Stimulated activated CD8-positive, alpha-beta memory T cell treated with anti-CD3 and anti-CD28 coated beads, Interleukin-15, amount 100 ng/mL, for 48 hours (primary cell): ENCODE measurements at places on chromosomes 4 and X.
A peak's percentile ranks its signal among the peaks of the same experiment; 100 is the strongest.

- no peak for DNase-seq
Measured at GRCh38 chr4:41460641-41461040, 77.3 kb upstream of the LIMCH1 start.

GRCh38 chr4:114811564-114812301, 213.1 kb downstream of the UGT8 start:
- no peak for DNase-seq

DNA sequence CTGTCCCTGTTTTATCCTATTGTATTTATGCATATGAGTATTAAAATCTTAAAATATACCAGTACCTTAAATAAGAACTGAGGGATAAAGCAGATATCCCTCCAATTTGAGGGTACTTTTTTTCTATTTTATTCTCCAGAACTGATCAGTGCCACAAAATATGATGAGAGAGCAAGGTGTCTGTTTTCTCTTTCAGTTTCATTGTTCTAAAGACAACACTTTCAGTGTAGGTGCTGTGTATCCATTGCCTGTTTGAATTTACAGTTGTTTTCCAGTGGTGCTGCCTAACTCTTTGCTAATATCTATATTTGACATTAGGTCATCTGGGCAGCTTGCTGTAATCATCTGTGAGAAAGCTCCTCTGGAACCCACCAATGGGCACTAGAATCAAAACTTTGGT, 394.7 kb downstream of the IL1RAPL1 start:
- DNase-seq = no peak

GRCh38 chr4:158530381-158530780, 8.7 kb downstream of the RXFP1 start:
- DNase-seq = no peak

GRCh38 chr4:23991444-23991843, 101.6 kb upstream of the PPARGC1A start:
- DNase-seq = no peak

- no peak for DNase-seq
Measured at GRCh38 chr4:168685136-168685809, 188.4 kb downstream of the PALLD start.

DNA sequence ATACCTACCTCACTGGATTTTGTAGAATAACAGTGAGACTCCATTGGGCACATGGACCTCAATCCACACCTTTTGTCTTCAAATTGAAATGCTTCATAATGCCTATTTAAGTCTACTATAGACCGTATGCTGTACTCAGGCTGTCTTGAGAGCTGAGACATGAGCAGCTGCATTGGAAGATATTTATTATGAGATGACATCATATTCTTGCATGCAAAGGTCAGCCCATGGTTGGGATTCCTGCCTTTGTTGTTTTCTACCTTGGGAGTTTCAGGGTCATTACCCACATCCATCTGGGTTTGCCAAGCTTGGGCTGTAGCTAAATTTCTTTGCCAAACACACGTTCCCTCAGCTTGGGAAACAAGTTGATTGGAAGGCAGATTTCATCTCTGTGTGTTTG, 33.2 kb upstream of the MAMLD1 start:
- DNase-seq = no peak

- DNase-seq = no peak
Measured at GRCh38 chr4:110501826-110502225, 25.9 kb downstream of the ENPEP start.

- no peak for DNase-seq
Measured at GRCh38 chr4:163610648-163611047, 116.2 kb downstream of the TMA16 start.

- DNase-seq = no peak
Measured at GRCh38 chr4:170089274-170089667, 485 bp downstream of the AADAT start.

DNA sequence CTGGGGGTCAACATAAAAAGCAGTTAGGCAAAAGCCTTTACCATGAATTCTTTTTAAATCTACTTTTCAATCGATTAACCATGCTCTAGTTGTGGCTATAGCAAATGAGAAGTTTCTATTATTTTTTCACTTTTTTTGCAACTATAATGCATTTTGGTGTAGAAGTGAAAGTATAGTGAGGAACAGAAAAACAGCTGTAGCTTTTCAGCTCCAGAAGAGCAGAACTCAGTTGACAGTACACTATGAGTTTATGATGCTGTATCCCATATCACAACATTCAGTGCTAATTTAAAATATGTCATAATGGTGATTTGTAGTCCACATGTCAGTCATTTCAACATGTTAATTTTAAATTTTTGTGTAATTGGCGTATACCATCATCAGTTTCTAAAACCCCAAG, 8.7 kb upstream of the MUC7 start:
- no peak for DNase-seq

DNA sequence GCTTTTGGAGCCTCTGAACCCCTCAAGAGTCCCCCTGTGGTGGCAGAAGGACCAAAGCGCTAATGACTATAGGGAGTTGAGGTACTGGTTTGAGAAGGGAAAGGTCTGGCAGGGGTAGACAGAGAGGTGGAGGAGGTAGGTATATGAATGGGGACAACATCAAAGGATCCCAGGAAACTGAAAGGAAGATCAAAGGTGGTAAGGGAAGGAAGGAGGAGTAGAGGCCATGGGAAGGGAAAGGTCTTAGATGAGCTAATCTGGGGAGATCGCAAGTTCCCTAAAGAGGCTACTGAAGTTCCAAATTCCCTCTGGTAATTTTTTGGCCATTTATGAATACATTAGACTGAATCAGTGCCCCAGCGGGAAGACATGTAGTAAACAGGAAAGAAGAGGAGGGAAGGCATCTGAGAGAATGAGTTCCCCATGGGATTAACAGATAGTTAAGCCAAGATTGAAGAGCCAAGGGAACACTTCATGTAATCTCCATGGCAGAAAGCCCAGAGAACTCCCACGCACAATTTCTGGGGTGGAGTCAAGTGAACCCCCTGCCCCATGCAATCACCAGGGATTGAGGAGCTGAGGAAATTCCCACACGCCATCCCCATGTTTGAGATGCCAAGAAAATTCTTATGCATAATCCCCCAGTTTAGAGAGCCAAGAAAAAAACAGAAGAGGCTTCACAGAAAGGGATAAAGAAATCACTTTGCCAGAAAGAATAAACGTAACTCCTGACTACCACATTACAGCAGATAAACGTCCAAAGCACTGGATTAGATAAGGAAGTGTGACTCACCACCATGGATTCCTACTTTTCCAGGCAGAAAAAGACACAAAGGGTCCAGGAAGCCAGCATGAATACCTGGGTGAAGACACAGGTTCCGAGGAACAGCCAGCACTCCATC, 25.8 kb downstream of the ZNF630 start:
- DNase-seq = no peak

GRCh38 chrX:13607996-13608365, 38.6 kb downstream of the EGFL6 start:
- DNase-seq = no peak

DNA sequence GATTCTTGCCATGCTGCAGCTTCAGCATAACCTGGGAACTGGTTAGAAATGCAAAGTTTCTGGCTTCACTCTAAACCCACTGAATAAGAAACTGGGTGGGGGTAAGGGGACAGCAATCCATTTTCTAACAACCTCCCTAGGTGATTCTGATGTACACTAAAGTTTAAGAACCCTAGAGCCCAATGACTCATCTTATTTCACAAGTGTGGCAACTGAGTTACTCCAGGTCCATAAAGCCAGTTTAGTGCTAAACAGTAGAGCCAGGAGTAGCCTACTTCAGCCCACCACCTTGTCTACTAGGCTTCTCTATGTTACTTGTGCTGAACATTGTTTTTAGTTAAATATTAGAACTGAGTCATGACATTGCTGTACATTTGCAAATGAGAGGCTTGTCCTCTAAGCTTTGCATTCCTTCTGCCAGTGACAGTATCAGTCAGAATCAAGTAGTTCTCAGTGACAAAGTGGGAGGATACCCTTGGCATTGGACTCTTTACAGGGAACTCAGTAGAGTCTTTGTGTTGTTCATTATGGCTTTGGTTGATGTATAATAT, 518.0 kb downstream of the RPA4 start:
- no peak for DNase-seq

DNA sequence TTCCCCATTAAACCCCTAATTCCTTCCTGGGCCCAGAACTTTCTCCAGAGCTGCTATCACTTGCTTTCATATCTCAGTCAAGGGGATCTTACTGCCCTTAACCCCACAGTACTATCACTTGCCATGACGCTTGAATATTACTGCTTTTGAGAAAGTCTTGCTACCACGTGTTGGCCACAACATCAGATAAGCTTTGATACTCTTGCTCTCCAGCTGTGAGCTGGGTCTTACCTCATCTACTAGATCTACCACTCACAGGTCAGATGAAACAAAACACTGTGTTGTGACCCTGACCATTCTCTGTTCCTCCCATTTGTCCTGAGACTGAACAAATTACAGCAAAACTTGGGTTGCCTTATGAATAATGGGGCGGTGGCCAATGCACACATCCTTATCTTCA, 12.1 kb upstream of the TAPT1 start:
- no peak for DNase-seq

DNA sequence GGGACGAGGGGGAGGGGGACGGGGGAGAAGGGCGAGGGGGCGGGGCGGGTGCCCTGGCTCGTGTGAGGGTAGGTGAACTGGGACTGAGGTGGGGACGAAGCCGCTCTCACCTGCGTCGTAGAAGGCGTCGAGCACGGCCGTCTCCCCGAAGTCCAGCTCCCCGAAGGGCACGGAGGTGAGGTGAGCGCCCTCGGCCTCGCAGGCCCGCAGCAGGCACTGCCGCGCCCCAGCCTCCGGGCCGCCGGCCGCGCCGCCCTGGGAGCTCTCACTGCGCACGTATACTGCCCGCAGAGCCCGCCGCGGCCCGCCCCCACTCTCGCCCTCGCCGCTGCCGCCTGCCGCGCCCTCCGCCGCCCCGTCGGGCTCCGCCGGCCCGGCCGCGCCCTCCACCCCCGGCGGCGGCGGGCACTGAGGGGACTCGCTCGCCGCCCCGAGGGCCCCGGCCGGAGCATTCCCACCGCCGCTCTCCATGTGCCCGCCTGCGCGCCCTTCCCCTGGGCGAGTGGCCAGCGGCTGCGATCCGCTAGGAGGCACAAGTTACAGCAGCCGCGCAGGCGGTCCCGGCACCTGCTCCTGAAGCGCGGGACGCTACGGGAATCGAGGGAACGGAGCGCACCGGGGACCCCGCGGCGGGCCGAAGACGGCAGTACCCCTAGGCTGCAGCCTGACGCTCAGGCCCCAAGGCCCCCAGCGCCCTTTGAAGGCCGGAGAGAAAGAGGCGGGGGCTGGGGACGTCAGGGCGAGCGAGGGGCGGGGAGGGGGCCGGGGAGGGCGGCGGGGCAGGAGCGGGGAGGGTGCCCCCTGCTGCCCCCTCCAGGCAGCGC, at the start of gene MAP3K15:
Gene MAP3K15 (minus strand): TSS at position 718 of the 824 bp plus-strand sequence. CDS start 247 bp downstream, at position 471.
- DNase-seq = no peak

- no peak for DNase-seq
Measured at GRCh38 chr4:104967034-104967401, 179.7 kb upstream of the TET2 start.

DNA sequence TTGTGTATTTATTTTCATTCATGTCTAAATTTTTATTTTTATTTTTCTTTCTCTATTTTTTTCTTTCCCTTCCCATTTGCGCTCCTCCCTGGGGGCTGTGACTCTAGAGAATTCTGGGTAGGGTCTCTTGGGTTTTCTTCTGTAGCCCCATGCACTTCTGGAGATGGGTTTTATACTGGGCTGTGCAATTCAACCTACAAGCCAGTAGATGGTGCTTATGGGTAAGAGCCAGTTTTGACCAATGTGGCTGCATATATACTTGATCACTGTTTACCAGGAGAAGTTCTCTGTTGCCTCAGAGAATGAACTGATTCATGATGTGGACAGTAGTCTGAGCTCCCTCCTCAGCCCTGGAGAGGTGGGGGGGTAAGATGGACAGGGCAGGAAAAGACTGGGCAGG, 614.6 kb downstream of the PCDH19 start:
- no peak for DNase-seq

GRCh38 chrX:20173313-20173712, 31.7 kb upstream of the EIF1AX start:
- no peak for DNase-seq

DNA sequence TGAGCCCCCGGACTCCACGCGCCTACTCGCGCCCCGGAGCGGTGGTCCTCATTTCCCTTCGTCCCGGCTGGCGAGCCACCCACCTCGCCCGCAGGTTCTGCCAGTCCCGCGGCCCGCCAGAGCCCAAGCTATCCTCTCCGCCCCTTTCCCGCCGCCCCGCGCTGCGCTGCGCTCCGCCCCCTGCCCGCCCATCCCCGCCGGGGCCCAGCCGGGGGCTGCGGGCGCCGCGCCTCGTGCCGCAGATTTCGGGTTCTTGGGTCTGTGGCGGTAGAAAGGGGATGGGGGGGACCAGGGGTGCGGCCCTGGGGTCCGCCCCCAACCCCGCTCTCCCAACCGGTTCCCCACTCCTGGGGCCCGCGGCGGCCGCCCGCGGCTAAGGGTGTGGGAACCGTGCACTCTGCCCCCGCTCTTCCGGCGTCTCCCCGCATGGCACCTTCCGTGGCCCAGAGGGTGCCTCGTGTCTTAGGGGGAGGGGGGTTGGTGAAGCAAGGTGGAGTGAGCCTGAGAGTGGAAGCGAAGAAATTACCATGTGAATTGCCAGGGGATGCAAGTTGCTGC, 650.8 kb upstream of the DIPK2B start:
- DNase-seq = peak; percentile 54

GRCh38 chrX:10189317-10190268, 32.8 kb downstream of the CLCN4 start:
- DNase-seq = peak; percentile 29

DNA sequence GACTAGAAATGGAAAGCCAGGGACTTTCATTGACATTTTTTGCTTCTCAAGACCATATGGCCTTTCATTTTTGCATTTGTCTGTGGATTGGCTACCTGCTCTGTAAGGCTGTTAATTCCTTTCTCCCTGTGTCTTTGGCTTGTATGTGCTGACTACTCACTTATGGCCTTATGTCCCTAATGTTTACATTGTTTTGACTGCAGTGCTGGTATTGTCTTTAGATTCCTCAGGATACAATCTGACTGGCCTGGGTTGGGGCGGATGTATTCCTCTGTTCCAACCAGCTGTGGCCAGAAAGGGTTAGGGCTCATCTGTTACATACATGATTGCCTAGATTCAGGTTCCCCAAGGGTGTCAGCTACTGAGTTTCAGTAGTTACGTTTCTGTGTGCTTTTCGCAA, 108.1 kb downstream of the RAPGEF2 start:
- no peak for DNase-seq

- DNase-seq = no peak
Measured at GRCh38 chr4:87243426-87244053, 23.1 kb upstream of the KLHL8 start.
